ENCODE measurements at places on chromosomes 6 and 20. TPM values are rescaled to one million over a fixed set of nuclear protein-coding genes. Genes with fewer than 3 reads are reported as not detected.

- DNase-seq: no peak
Observed at GRCh38 chr6:11262242-11262641, 29.8 kb upstream of the NEDD9 start.

Gene SFTA2
- total RNA-seq: not detected

Gene TENT5A
- 53.5 TPM for total RNA-seq

Gene SLC22A7
- not detected for total RNA-seq

All from Right ventricle myocardium superior (tissue), 1 donor.